Nucleus accumbens (tissue), 56 donors: ENCODE measurements at places on chromosomes 6 and 20.

DNA sequence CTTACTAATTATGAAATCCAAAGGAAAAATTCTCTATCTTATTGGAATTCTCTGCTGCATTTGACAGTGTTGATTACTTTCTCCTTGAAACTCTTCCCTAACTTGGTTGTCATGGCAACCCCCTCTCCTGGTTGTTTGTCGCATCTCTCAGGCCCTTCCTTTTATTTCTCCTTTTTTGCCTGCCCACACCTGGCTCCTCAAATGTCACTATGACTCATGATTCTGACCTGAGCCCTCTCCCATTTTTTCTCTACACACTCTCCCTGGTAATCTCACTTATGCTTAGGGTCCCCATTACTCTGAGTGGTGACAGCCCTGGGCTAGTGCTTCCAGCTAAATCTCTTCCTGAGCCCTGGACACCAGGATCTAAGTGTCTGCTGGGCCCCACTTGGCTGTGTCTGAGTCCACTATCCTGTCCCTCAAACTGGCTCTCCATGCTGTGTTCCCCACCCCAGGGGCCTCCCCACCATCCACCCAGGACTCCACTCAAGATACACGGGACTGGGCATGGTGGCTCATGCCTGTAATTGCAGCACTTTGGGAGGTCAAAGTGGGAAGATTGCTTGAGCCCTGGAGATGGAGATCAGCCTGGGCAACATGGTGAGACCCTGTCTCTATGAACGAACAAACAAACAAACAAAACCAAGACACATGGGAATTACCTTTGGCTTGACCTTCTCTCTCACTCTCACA, 16.5 kb upstream of the NNAT start:
- no peak for DNase-seq

GRCh38 chr6:130466748-130467061, 100.9 kb downstream of the TMEM200A start:
- DNase-seq: no peak

DNA sequence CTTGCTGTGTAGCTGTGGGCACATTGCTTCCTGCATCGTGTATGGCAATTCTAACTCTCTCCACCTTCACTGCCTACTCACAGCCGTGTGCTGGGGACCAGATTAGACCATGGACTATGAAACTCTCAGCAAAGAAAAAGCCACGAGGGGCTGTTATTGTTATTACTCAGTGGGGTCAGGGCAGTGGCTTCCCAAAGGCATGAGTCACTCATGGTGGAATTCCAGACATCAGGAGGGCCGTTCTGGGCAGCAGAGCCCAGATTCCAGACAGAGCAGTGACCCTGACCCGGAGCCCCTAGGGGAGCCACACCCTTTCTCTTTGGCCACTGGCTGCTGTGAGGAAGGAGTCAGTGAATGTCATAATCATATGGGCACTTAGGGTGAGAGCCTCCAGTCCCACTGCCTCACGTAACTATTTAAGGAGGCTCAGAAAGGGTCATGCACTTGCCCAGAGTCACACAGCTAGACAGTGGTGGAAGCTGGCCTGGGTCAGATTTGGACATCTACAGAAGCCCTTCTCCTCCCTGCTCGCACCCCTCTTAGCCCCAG, 22.2 kb upstream of the CCN5 start:
- DNase-seq: no peak

DNA sequence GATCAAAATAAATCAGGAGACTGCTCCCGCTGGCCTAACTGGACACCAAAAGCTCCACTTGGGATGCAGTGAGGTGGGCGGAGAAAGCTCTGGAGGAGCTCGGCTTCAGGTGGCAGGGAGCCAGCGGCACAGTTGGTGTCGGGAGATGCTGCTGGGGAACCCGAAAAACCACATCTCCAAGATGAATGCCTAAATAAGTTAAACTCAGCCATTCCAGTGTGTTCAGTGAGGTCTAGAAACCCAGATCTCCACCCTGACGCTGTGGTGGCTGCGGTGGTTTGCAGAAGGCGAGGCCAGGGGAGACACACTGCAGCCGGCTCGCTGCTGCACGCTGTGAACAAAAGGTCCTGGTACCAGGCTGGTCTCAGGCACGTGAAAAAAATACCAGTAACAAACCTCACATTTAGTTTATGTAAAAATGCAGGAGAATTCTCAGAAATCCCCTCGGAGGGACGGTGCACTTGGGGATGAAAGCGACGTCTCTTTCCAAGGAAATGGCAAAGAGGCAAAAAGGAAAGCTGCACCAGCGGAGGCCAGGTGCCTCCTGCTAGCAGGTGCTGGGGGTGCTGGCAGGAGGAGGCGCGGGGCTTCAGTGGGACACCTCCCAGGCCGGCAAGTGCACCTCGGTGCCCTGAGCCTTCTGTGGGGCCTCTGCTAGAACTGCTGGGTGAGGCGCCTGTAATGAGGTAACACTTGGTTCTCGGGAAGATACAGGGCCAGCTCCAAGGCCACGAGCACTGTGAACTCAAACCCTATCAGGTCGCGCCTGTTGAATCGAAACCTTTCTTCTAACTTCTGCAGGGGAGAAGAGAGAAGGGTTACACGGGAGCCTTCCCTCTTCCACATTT, 3.6 kb downstream of the RPS21 start:
- DNase-seq: no peak

DNA sequence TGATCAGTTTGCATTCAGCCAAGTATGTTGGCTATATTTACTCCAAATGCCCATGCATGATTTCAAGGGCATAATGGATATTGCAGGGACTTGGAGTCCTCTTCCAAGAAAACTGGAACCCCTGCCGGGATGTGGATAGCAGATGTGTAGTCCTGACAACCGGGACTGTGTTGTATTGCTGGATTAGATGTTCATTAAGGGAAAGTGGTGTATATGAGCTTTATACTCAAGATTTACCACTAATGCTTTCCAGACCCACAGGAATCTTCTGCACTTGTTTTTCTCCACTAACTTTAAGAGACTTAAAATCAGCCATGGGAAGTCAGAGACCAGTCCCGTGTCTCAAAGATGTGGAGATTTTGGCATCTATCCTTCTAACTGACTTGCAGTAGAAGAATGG, 770.9 kb downstream of the HDGFL1 start:
- DNase-seq: no peak

GRCh38 chr20:36645998-36646397, at the start of gene SLA2:
Gene SLA2, minus strand, starts transcription at chr20:36646196. Its CDS starts 4,861 bp downstream, at chr20:36641335.
- no peak for DNase-seq

DNA sequence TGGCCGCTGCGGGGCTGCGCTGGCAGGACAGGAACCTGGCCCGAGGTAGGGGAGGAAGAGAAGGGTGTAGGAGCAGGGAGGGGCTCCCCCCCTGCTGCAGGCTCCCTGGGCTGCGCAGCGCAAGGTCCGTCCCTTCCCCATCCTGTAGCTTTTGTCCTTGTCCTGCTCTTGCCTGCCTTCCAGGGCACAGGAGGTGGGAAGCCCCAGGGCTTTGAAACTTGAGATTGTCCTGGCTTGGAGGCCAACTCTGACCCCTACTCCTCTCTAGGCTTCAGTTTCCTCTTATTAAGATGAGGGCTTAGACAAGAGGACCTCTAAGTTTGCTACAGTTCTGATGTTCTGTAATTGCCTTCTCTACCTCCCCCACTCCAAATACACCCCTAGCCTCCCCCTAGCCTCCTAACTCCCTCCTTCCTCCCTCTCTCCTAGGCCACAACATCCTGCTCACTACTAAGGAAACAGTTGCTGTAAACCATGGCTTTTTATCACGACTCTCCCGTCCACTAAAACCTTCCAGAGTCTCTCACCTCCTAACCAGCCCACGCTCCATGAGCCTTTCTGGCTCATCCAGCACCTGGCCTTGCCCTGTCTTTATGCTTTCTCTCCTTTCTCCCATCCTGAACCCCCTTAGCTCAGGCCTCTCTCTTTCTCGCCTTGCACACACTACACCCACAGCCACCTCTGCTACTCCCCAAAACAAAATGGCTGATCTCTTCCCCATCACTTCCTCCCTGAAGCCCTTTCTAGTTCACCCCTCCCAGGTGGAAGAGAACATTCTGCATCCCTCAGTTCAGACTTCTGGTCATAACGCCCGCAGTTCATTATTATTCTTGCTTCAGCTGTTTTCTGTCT, 10.2 kb downstream of the UNC5CL start:
- DNase-seq: no peak

- DNase-seq: no peak
These were observed 11.5 kb upstream of the BTBD9 start for GRCh38 chr6:38651121-38651784.

- no peak for DNase-seq
These were observed 87.9 kb upstream of the CNKSR3 start for GRCh38 chr6:154598399-154598798.

GRCh38 chr6:3549314-3549940, 92.6 kb upstream of the SLC22A23 start:
- no peak for DNase-seq

- DNase-seq: no peak
These were observed 257.8 kb downstream of the GMPR start for GRCh38 chr6:16496210-16496609.

GRCh38 chr6:16551466-16551865, 209.8 kb downstream of the ATXN1 start:
- DNase-seq: no peak

DNA sequence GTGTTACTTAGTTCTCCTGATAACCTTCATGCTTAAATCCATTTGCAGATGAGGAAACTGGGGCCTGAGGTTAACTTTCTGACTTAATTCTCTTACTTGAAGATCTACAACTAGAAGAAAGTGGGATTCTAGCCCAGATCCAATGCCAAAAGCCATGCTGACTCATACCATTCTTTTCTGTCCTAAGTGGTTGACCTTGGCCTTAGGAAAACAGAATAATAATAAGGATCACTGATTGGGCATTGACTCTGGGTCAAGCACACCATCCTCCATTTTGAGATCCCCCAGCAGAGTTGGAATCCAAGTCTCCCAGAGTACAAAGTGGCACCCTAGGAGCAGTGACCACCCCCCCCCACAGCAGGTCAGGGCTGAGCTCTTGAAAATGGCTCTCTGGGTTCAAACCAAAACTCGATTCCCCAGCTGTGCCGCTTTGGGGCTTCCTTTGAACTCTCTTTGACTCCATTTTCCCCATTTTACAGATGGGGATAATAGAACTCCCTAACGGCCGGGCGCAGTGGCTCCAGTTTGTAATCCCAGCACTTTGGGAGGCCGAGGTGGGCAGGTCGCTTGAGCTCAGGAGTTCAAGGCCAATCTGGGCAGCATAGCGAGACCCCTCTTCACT, 12.8 kb upstream of the ZNF217 start:
- DNase-seq: no peak

GRCh38 chr6:74557236-74557635, 648.6 kb downstream of the COL12A1 start:
- DNase-seq: no peak

DNA sequence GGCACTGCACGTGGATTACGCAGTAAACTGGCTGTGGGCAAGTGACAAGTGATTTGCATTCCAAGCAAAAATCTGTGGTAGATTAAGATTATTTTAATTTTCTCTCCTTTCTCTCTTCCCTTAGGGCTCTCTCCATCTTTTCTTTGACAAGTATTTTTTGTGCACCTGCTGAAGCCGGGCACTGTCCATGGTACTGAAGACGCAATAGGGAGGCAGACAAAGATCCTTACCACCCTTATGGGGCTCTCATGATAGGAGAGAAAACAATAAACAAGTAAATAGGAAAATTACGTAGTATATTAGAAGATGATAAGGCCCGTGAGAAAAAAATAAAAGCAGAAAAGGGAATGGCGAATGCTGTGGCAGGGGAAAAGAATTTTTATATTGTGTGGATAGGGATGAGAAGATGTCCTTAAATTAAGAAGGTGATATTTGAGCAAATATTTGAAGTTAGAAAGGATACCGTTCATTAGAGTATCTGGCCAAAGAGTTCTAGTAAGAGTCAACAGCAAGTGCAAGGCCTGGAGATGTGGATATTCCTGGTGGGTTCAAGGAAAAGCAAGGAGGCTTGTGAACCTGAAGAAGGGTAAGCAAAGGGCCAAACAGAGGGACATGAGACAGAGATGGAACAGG, 146.0 kb downstream of the LAMP5 start:
- no peak for DNase-seq

DNA sequence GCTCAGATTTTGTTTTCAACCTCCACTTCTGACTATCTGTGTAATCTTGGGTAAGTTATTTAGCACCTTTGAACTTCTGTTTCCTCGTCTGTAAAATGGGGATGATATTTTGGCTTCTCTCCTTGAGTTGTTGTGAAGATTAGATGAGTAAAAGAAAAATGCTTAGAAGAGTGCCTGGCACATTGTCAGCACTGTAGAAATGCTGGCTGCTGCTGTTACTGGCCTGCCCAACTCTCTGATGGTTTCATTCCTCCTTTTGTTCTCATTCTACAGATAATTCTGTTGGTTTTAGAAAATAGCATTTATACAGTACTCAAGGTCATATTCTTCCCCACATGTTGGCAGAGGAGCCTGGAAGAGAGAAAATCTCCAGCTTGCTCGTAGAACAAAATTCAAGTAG, 547.2 kb upstream of the JAG1 start:
- DNase-seq: no peak
